RWPE1 (cell line): ENCODE measurements at places on chromosomes 12 and 14.

DNA sequence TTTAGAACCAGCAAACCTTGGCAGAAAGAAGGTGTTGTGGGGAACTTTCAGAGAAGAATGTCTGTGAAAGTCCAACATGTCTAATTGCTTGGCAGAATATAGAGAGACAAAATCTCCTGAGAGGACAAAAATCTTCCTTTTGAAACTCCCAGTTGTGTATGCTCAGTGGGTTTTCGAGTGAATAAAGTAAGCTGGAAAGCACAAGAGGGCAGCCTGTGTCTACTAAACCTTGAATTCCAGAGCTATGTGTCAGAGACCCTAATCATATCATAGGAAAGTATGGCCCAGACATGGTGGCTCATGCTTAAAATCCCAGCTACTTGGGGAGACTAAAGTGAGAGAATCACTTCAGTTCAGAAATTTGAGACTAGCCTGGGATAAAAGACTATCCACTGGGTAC lies 661.2 kb downstream of the SLC16A7 start:
- peak; percentile 33 for DNase-seq

GRCh38 chr14:20587489-20588154 lies at the start of gene RNASE11:
TSS of gene RNASE11 (minus strand) at chr14:20588001.
- DNase-seq = no peak

- no peak for DNase-seq
Observed at GRCh38 chr14:102415671-102416070, 52.9 kb downstream of the TECPR2 start.

- DNase-seq = no peak
Observed at GRCh38 chr12:111034083-111034885, 113.9 kb upstream of the MYL2 start.

- no peak for DNase-seq
Observed at GRCh38 chr12:65334521-65334920, 56.0 kb downstream of the MSRB3 start.

- DNase-seq = no peak
Observed at GRCh38 chr12:124564971-124565491, 2.4 kb downstream of the NCOR2 start.

DNA sequence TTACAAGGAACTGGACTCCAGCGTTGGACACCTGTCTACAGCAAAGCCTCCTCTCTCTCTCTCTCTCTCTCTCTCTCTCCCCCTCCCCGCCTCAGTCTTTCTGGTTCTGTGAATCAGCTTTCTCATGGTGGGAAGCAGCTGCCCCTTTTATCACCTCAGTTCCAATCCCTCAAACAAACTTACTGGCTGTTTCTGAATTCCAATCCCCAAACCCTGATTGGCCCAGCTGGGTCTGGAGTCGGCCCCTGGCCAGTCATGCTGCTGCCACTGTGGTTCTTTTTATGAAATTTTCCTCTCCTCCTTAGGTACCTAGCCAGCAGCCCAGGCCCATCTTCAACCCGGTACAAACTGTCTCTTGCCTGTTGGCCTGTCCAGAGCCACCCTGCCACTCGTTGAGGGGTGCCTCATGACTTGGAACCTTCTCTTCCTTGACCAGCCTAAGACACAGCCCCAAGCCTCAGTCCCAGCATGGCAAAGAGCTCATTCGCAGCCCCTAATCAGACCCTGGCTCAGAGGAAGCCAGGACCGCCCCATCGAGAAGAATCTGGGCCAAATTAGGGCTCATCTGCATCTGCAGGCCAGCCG lies 9.4 kb upstream of the MORN3 start:
- no peak for DNase-seq

GRCh38 chr14:84819528-84819927 lies 710.4 kb upstream of the FLRT2 start:
- DNase-seq = no peak

- no peak for DNase-seq
Observed at GRCh38 chr12:122399254-122399591, 23.2 kb downstream of the CLIP1 start.

DNA sequence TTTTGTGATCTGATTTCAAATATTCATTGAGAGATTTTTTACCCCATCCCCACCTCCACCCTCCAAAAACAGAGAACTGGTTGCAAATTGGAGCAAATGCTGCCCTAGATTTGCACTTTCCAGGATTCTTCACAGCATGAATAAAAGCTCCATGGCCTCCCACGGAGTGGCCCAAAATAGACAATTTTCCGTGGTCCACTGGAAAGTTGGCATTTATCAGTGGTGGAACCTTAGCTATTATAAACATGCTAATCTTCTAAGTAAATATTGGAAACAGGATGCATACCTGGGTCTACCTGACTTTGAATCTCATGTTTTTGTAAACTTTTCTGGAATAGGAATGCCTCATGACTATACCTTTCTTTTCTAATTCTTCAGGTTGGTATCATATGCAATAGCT lies 123.9 kb downstream of the SLC16A7 start:
- no peak for DNase-seq

GRCh38 chr12:29149691-29150281 lies 708 bp downstream of the FAR2 start:
- DNase-seq = no peak

DNA sequence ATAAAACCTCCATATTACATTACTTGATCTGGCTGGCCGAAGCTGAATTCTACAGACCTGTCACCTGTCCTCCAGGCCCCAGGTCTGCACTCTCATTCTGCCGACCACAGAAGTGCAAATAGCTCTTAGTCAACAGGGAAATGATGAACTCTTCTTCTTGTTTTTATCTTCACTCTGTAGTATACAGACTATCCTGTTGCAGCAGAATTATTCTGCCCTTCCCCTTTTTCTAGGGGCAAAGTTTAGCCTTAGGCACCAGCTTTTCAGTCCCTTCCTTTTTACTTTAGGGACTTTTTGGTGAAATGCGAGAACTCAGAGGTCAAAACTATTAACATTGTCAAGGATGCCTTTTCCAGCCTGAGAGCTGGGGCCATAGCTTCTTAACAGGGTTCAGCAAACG lies 229.6 kb upstream of the EGLN3 start:
- DNase-seq = no peak

- no peak for DNase-seq
Observed at GRCh38 chr14:21095430-21096205, 2.8 kb downstream of the ZNF219 start.

- DNase-seq = no peak
Observed at GRCh38 chr14:61211476-61212255, 69.5 kb downstream of the TMEM30B start.

GRCh38 chr14:104942586-104942985 lies 17.9 kb downstream of the PLD4 start:
- DNase-seq = no peak
